ENCODE measurements at places on chromosomes 12 and 14.

DNA sequence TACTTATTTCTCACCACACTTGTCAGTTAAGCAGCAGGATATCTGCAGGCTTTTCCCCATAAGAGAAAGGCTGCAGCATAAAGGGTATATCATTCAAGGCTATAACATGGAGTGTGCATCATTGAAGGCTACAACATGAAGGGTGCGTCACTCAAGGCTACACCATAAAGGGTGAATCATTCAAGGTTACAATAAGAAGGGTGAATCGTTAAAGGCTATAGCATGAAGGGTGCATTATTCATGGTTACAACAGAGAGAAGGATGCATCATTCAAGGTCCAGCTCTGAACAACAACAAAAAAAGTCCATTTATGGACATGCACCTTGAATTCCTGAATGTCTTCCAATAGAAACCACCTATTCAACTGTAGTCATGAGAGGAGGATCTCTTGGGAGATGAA lies 32.8 kb upstream of the LUM start:
- no peak for DNase-seq

- no peak for DNase-seq
Measured at GRCh38 chr12:124993626-124994436, at the start of gene BRI3BP. Gene BRI3BP (plus strand): TSS chr12:124993645. CDS start chr12:124993791, 146 bp downstream.

- no peak for DNase-seq
Measured at GRCh38 chr12:127509066-127509778, 757.7 kb upstream of the TMEM132C start.

DNA sequence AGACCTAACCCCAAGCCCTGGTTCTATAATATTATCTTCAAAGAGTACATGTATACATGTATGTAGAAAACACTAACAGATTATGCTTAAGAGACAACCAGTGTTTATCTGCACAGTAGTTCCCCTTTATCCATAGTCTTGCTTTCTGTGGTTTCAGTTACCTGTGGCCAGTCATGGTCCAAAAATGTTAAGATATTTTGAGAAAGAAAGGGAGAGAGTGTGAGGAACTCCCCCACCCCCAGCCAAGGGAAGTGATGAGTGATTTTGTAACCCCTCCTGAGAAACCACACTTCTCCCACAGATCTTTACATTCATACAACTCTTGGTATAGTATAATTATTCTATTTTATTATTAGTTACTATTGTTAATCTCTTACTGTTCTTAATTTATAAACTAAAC lies 77.3 kb upstream of the CNTN1 start:
- no peak for DNase-seq

GRCh38 chr12:110687396-110688169 lies 1.3 kb downstream of the HVCN1 start:
- no peak for DNase-seq

- DNase-seq, result no peak
Measured at GRCh38 chr14:103928011-103928890, at the start of gene TDRD9. Gene TDRD9 (plus strand): TSS chr14:103928456. CDS start chr14:103928510, 54 bp downstream.

- no peak for DNase-seq
Measured at GRCh38 chr14:34498684-34499412, 36.8 kb upstream of the SPTSSA start.

DNA sequence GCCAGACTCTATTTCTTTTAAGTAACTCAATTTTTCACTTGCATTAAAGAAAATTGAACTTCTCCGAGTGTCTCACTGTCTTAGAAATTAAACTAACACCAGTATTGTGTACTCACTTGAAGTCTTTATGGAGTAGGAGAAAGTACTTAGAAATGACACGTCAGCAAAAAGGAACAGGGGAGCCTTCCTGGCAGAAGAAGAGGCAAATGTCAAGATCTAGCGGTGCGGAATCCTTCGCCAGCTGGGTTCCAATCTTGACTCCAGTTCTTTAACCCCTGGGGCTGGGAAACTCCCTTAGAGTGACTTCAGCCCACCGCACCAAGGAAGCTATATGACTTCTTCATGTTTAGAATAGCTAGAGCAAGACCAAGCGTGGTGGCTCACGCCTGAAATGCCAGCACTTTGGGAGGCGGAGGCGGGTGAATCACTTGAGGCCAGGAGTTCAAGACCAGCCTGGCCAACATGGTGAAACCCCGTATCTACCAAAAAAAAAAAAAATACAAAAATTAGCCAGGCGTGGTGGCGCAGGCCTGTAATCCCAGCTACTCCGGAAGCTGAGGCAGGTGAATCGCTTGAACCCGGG lies 34.4 kb downstream of the WBP11 start:
- no peak for DNase-seq

DNA sequence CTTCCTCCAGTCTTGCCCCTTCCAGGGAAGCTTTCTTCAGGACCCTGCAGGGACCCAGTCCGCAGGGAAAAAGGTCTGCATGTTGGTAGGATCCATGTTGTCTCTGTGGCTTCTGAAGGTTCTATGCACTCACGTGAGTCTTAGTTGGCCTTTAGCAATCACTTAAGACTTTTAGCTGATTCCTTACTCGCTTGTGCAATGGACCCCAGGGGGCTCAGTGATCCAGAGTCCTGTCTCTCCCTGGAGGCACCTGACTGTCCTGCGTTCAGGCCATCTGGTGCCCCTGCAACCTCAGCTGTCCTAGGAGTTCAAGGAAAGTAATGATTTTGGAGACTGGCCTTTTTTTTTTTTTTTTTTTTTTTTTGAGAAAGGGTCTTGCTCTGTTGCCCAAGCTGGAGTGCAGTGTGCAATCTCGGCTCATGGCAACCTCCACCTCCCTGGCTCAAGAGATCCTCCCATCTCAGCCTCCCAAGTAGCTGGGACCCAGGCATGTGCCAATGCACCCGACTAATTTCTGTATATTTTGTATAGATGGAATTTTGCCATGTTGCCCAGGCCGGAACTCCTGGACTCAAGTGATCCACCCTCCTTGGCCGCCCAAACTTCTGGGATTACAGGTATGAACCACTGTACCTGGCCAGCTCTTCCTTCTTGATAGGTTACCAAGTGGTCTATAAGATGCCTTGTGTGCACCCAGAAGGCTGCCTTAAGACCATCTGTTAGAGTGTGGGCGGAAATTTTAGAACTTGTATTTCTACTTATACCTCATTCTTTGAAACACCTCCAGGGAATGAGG lies 4.6 kb downstream of the IFI27L2 start:
- DNase-seq, result no peak

DNA sequence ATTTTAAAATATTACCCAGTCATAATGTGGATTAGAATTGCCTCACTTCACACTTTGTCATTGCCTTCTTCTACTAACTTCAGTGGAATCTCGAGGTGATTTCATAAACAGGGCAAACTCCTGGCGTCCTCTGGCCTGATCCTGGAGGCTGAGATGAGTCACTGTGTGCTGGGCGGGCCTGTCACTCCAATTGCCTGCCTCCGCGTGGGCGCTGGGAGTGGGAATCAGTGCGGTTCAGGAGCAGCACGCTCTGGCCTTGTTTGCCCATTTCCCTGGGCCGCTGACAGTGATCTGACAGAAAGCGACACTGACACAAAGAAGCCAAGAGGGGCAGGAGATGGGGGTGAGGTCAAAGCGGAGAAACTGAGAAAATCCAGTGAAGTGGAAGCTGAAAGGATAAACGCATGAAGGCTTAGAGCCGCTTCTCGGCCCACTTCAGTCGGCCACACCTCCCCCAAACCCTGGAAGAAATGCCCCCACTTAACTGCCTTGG lies 29.7 kb downstream of the LGR5 start:
- no peak for DNase-seq

DNA sequence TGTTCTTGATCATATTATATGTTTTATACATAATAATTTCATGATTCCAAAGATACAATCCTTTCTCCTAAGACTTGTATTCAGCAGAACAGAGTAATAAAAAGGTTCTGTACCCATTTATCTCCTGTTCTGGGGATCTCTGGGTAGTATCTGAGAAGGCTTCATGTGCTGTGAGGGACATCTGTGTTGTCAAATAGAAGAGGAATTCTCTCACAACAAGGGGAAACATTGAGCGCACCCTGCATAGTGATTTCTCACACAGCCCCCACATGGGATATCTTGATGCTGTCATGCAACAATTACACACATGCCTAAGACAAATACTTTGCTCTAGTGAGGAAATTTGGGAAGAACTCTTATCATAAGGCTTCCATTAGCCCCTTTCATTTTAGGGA lies 101.8 kb upstream of the ATF1 start:
- DNase-seq, result no peak

GRCh38 chr14:22780105-22780679 lies 13.7 kb downstream of the OXA1L start:
- no peak for DNase-seq

GRCh38 chr14:58575956-58576355 lies 61.8 kb upstream of the DACT1 start:
- no peak for DNase-seq

DNA sequence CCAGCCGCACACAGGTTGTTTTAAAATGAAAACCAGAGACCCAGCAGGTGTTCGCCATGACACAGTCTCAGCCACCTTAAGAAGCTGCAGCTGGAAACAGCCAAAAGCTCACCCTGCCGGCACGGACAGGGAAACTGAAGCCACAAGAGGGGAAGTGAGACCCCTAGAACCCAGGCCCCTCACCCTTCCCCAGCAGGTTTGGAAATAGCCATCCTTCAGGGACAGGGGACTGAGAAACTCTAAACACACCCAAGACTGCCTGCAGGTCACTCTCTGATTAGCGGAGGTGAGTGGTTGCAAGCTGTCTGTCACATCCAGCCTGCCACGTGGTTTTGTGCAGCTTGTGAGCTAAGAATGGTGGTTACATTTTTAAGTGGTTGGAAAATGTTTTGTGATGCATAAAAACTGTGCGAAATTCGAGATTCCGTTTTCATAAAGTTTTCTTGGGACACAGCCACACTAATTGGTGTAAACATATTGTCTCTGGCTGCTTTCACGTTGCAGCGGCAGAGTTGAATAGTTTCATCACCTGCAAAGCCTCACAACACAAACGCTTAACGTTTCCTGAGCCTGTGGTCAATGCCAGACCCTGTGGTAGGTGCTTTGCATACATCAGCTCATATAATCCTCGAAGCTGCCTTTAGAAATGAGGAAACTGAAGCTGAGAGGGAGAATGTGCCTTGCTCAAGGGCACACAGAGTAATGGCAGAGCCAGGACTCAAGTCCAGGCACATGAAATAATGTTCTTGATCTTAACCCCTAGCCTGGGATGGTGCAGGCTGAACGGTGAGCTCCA lies 1.7 kb upstream of the SELPLG start:
- DNase-seq, result no peak

GRCh38 chr14:60328583-60328982 lies 79.6 kb downstream of the PPM1A start:
- no peak for DNase-seq

GRCh38 chr12:71011261-71011660 lies 90.7 kb upstream of the PTPRR start:
- no peak for DNase-seq

- no peak for DNase-seq
Measured at GRCh38 chr12:49974231-49974675, 1.5 kb downstream of the AQP6 start.

- DNase-seq, result no peak
Measured at GRCh38 chr12:9961106-9961505, 10.1 kb upstream of the CLEC12A start.

DNA sequence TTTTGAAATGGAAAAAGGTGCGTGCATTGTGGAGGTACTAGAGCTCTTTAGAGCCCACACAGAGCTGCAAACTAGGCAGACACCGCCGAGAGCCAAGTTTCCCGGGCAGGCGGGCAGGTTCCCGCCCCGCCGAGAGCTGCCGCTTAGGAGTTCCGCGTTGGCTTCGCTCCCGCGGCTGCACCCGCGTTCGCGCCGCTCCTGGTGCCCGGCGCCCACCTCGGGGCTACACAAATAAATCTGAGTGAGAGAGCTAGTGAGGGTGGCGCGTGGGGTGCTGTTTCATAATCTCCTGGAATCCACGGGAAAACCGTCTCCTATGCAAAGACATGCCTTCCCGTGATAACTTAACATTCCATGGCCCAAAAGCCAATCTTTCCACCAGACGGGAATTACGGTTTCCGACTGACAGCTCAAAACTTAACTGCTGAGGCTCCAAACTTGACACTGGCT lies 645 bp downstream of the KITLG start:
- no peak for DNase-seq

GRCh38 chr14:91548108-91548507 lies 38.0 kb upstream of the PPP4R3A start:
- no peak for DNase-seq

DNA sequence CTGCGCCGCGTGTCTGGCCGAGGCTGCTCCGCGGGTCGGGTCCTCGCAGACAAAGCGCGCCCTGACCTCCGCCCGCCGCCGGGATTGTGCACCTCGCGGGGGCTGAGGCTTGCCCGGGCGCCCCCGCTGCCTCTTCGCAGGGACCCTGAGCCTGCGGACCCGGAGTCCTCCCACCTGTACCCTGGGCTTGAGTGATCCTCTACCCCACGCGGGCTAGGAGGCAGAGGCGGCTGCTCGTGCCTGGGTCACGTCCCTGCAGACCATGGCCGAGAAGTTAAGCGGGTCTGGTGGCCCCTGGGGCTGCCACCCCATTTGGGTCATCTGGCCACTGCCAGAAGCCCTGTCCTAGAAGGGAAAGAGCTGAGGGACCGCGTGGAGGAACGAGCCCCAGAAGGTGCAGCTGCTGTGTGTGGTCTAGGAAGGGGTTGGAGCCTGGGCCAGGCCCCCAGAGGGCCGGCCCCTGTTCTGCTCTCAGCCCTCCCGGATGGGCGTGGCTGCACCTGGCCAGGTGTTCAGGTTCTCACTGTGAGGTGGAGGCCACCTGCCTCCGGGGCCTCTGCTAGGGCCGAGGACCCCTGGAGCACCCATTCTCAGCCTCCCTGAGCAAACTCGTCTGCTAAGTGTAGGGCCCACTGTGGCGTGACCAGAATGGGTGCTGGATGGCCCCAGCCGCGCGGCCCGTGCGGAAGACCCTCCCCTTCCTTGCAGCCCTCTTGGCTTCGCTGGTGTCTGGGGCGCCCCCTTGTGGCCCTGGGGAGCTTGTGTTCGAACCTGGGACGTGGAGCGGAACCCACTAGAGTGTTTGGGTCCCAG lies 49.6 kb downstream of the LRCOL1 start:
- DNase-seq, result no peak

GRCh38 chr14:87898301-87898700 lies 94.7 kb downstream of the GALC start:
- no peak for DNase-seq

GRCh38 chr14:26377150-26377549 lies 220.7 kb downstream of the NOVA1 start:
- no peak for DNase-seq

GRCh38 chr14:75183225-75183624 lies 6.8 kb upstream of the TMED10 start:
- DNase-seq, result no peak

GRCh38 chr12:25319233-25319984 lies 68.7 kb upstream of the KRAS start:
- no peak for DNase-seq
